GM10248 (cell line): ENCODE measurements at places on chromosomes 1 and 21.
A peak's percentile ranks its signal among the peaks of the same experiment; 100 is the strongest.

DNA sequence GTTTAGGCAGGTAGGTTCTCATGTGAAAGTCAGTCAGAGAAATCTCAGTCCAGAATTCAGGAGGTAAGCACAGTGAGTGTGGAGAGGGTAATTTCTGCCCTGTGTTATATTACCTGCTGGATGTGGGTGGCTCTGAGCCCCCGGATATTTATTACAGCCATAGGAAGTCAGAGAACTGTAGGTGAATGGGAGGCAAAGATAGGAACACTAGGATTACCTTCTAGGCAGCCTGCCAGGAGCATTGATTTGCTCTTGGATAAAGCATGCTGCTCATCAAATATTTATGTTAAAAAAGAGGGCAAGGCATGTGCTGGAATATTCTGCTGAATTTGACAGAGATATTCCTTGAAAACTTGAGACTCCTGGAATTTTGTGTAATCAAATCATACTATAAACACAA lies 8.5 kb downstream of the GNG12 start:
- no peak for DNase-seq

- no peak for DNase-seq
Observed at GRCh38 chr1:18109756-18110597, 2.4 kb downstream of the IGSF21 start.

- DNase-seq, result no peak
Observed at GRCh38 chr1:99365141-99365540, 100.8 kb downstream of the PLPPR4 start.

DNA sequence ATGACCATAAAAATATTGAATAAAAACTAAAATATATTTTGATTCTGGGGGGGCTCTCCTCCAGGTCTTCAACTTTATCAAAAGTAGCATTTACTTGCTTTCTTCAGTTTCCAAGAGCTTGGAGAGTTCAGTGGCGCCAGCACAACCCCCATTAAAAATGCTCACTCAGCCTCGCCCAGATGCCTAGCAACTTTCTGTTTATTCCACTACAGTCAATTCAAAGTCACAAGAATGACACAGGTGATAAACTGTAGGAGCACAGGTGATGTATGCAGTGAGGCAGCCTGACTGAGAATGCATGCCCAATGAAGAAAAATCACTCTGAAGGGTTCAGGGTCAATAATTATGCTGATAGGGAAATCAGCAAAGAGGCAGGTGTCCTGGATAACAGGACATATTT lies 159.4 kb upstream of the ATP1B1 start:
- DNase-seq, result no peak

- peak; percentile 81 for DNase-seq
Observed at GRCh38 chr1:155206891-155207805, 549 bp downstream of the THBS3 start.

DNA sequence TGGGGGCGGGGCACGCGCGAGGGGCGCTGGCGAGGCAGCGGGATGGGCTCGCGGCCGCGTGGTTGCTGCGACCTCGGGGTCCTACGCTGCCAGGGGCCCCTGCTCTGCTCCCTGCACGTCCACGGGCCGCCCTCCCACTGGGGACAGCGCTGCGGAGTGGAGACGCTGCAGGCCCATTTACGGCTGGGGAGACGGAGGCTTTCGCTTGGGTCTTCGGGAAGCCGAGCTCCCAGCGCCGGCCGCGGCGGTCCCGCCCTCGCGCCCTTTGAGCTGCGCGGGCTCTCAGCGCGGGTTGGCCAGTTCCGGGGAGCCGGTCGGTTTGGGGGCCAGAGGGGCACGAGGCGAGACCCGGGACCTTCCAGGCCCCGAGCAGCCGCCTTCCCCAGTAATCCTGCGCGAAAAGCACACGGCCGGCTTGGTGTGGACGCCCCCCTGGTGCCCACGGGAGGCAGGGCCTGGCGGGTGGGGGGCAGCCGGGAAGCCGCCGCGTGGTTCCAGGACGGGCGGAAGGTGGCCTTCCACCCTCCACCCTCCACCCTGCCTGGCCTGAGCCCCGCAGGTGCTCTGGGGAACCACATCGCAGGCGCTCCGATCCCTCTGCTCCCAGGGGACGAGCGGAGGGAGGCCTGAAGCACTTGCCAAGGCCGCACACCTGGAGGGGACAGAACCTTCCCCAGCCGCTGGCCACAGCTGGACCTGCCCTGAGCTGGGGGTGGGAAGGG lies 570 bp upstream of the PEX10 start:
- peak; percentile 74 for DNase-seq

GRCh38 chr1:64866689-64867088 lies 99.7 kb downstream of the JAK1 start:
- DNase-seq, result no peak

DNA sequence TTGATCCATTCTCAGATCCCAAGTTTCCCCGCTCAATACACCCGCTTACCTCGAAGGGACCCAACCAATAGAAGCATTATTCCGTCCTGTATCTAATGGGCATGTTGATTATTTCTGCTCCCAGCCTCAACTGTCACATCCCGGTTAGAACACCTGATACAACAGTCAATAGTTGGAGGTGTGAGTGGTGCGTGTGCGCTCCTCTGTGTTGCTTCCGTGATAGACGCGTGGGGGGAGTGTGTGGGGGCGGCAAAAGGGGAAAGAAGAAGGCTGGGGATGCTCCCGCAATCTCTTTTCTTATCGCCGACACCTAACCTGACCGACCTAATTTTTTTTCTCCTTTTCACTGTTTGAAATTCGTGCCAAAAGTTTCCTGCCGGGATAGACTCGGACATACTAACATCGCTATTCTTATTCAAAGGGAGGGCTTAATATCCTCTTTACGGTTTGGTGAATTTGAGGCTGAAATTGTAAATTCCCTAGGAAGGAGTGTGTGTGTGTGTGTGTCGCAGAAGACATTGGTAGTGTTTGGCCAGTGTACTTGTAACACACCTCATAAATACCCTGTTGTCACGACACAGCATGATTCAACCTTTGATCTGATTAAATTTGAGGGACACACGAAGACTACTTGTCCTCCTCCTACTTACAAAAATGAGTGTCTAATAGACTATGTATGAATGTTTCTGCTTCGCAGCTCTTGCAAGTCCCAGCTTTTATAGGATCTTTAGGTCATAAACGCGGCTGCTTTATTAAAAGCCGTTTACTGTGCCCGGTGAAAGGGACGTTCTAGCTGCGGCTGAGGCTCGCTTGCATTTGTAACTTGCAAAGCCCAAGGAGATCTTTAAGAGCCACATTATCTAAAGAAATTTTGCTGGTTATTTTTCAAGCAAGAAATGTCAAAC lies 1.5 kb upstream of the PROX1 start:
- no peak for DNase-seq

- peak; percentile 69 for DNase-seq
Observed at GRCh38 chr1:182080955-182081582, 19.6 kb upstream of the ZNF648 start.

GRCh38 chr1:58580186-58580585 lies 3.1 kb upstream of the TACSTD2 start:
- DNase-seq, result no peak

- no peak for DNase-seq
Observed at GRCh38 chr1:36344395-36344680, 20.9 kb upstream of the EVA1B start.

- DNase-seq, result no peak
Observed at GRCh38 chr1:181175356-181175910, 86.9 kb downstream of the IER5 start.

DNA sequence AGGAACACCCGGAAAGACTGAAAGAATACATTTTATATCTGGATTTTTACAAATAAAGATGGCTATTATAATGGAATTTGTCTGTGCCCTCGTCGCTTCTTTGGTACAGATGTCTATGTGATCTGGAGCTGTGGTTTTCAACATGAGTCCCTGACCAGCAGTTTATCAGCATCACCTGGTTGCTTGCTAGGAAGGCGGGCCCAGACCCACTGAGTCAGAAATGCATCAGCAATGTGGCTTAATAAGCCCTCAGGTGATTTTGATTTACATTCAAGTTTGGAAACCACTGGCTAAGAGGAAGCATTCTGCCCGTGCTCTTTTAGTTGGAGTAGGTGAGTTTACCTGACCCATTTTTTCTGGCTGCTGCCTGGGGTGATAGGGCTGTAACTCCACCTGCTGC lies 31.7 kb downstream of the ATP1A1 start:
- no peak for DNase-seq

DNA sequence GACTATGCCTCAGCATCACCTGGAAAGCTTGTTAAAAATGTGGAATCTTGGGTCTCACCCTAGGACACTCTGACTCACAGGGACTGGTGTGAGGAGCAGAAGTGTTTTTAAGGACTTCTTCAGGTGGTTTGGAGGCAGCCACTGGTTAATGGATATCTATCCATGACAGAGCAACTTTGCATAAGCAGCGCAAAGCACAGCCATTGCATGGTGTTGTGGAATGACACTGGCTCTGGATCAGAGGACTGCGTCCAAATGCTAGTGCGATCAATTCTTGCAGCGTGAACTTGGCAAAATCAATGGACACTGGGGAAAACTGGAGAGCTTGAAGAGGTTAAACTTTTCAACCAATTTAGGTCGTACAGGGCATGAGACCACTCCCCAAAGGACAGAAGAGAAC lies 116.8 kb upstream of the FAM78B start:
- DNase-seq, result no peak

GRCh38 chr1:36023098-36023769 lies 60.7 kb upstream of the TEKT2 start:
- peak; percentile 57 for DNase-seq

- no peak for DNase-seq
Observed at GRCh38 chr1:104630567-104631149, 881.0 kb downstream of the AMY1C start.

DNA sequence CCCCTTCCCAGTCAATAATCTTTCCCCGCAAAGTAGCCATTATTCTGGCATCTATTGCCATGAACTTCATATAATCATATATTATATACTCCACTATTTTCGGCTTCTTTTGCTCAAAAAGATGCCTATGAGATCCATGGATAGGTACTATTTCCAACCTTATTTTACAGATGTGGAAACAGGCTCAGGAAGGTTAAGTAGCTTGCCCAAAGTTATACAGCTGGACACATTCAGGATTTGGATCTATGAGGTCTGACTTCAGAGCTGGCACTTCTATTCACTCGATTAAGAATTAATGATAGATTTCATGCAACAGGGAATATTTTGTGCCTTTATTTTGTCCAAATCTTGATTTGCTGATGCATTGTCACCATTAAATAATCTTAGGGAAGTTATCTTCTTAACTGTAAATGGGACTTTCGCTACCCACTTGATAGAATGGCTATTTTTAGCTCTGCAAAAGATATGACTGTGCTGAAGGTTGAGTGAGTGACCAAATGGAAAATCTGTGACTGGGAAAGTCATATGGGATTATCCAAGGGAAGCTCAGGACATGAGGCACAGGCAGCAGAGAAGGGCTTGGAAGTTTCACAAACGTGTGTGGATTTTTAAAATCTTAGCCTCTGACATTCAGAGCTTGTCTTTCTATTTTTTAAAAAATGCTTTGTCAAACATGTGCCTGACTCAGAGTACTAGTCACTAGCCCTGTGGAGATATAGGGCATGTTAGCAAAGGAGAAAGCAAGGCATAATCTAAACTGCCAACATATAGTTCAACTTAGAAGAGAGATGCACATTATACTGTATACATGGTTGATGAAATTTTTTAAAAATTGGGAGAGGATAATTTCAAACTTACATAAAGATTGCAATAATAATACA lies 36.5 kb downstream of the GIPC2 start:
- no peak for DNase-seq

DNA sequence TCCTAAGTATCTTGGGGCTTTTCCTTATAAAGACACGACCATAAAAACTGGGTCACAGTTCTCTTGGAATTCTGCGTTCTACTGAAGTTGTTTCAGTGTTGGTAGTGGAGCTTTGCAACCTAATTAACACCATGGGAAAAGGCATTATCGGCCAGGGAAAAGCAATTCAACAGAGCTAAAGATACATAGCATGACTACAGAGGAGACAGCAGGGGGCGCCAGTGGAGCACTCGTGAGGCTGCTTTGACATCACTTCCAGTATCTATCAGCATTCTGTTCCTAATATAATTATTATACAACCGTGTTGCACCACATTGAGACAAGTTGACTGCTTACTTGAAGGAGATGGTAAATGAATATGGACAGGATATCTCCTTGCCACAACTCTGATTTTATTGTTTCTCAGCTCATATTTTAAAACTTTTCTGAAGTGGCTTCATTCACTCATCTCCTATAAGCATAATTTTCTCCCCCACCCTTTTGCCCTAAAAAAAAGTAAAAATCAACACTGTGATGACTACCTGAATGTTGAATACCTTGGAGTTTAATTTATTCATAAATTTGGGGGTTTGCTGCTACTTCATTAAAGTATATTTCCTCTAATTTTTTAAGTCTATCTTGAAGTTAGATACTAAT lies 39.4 kb downstream of the ZP4 start:
- peak; percentile 19 for DNase-seq

GRCh38 chr1:109500941-109501381 lies 7.1 kb downstream of the CYB561D1 start:
- DNase-seq, result no peak

- no peak for DNase-seq
Observed at GRCh38 chr21:38183961-38184360, 72.8 kb upstream of the KCNJ15 start.

DNA sequence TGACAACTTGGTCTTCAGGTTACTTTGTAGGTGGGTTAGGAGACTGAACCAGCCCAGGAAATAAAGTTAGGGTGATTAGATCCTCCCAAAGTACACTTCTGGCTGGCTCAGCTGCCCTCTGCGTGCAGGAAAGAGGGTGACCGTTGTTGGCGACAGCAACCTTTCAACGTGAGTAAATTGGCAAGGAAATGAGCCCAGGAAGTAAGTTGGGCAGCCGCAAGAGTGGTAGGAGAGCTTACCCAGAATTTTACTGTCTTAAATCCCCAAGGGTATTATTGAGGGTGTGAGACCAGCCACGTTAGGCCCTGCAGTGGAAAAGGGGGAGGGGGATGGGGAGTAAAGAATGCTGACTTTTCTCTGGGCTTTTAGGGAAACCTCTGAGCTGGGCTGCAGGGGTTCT lies 1.6 kb downstream of the TENT5C start:
- no peak for DNase-seq

DNA sequence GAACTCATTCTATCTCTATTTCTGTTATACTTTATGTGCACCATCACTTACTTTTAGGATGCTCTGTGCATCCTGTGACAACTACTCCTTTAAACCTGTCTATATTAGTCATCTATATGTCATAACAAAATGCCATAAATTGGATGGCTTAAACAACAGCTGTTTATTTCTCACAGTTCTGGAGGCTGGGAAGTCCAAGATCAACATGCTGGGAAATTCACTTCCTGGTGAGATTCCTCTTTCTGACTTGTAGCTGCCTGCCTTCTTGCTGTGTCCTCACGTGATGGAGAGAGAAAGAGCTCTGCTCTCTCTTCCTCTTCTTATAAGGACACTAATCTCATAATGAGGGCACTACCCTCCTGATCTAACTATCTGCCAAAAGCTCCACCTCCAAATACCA lies 62.3 kb upstream of the RCOR3 start:
- DNase-seq, result no peak

GRCh38 chr1:21857840-21858670 lies 46.0 kb downstream of the LDLRAD2 start:
- DNase-seq, result no peak

GRCh38 chr1:241828463-241829021 lies 19.5 kb upstream of the EXO1 start:
- no peak for DNase-seq

- no peak for DNase-seq
Observed at GRCh38 chr1:203076031-203076511, 9.7 kb downstream of the MYOG start.
